ENCODE measurements at places on chromosomes 2 and 18. TPM values are rescaled to one million over a fixed set of nuclear protein-coding genes. Genes with fewer than 3 reads are reported as not detected.

BCL11A gene
- total RNA-seq, result not detected

FSHR gene
- total RNA-seq, result not detected

EGR4 gene
- not detected for total RNA-seq

DSG1 gene
- total RNA-seq, result not detected

LIMS3 gene
- 0.26 TPM for total RNA-seq

CDCA7 gene
- total RNA-seq, result 18.6 TPM

KRTCAP3 gene
- total RNA-seq, result not detected

EMX1 gene
- not detected for total RNA-seq

UGT1A7 gene
- not detected for total RNA-seq

INPP5D gene
- not detected for total RNA-seq

PDE11A gene
- 0.25 TPM for total RNA-seq

DNA sequence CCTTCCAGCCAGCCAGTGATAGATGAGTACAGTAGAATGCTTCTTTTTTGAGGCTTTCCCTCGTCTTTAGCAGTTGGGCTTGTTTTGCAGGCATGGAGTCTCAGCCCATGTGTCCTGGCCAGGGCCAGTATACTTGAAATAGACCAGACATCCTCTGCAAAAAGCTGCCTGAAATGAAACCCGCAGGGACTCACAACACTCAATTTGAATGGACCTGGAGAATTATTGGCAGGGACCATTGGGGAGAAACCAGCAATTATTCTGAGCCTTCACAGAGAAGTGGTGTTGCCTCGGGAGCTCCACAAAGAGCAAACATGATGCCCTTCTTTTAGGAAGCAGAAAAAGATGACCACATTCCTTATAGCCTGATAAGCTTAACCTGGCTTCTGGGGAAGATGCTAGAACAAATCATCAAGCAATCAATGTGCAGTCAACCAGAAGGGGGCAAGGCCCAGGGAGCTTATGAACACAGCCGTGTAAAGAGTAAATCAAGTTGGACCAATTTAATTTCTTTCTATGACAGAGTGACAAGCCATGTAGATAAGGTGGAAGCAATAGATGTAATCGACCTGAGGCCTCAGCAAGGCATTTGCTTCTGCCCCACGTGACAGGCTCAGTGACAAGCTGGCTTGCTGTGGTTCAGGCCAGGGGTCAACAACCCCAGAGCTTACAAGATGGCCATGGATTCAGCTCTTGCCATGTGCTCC lies 42.1 kb downstream of the BOD1L2 start:
- DNase-seq, result no peak

DNA sequence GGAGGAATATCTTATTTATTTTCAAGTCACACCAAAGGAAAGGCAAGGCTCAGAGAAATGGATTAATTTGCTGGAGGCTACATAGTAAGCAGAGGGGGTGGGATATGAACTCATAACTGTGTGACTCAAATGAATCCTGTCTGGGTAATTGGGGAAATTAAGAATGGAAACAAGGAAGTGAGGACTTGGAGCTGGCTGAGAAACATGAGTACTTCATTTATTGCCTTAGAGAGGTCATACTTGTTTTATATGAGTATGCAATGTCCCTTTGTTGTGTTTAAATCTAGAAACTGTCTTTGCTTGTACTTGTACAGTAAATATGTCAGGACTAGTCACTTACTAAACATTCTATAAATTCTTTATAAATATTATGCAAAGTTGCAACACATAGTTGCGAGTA lies 2166.7 kb upstream of the PIK3C3 start:
- no peak for DNase-seq

DNA sequence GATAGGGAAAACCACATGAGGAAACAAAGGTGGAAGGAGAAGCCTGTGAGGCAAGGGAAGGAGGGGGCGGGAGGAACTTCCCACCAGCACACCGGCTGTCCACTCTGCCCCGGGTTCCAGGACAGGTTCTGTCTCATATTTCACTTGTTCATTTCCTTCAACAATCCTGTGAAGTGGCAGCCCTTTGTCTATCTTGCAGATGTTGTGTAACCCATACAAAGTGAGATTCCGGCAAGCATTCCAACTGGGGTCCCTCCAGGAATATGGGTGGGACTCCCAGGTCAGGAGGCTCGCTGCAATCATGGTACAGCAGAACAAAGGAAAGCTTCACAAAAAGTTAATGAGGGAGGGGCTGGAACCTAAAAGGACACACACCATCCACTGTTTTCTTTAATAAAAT lies 271.3 kb upstream of the PXDN start:
- no peak for DNase-seq

GRCh38 chr2:197079414-197079813 lies 152.9 kb upstream of the PGAP1 start:
- DNase-seq, result no peak

- DNase-seq, result no peak
These were observed 42.5 kb downstream of the ADD2 start for GRCh38 chr2:70725505-70725904.

DNA sequence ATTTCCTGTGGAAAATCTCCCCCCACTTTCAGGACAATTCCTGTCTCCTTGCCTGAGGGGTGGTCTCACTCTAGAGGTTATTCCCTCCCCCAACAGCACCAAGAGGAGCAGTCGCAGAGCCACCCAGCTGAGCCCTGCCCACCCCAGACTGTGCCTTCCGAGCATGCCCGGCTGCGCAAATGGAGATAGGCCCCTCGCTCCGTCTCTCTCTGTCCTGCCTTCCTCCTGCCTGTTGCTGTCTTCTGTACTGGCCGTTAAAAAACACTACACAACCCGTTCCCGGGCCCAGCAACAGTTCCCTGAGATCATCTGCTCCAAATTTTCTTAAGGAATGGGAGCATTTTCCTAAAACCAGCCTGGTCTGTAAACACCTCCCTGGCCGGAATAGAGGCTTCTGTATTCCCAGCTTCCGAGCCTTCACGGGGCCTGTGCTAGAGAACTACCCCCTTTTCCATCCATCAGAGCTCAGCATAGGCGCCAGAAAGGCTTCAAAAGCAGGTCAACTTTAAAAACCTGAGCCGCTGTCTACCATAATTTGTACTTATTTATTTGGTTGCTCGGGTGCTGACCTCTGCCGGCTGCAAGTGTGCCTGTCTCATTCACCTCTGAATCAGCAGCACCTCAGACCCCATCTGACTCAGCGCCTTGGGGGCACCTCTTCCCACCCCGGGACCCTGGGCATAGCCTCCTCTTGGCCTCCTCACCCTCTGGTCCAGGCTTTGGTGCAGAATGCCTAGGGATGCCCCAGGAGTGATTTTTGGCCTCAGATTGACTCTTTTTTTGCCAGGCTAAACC lies 159.4 kb downstream of the PXDN start:
- peak; percentile 64 for DNase-seq

DNA sequence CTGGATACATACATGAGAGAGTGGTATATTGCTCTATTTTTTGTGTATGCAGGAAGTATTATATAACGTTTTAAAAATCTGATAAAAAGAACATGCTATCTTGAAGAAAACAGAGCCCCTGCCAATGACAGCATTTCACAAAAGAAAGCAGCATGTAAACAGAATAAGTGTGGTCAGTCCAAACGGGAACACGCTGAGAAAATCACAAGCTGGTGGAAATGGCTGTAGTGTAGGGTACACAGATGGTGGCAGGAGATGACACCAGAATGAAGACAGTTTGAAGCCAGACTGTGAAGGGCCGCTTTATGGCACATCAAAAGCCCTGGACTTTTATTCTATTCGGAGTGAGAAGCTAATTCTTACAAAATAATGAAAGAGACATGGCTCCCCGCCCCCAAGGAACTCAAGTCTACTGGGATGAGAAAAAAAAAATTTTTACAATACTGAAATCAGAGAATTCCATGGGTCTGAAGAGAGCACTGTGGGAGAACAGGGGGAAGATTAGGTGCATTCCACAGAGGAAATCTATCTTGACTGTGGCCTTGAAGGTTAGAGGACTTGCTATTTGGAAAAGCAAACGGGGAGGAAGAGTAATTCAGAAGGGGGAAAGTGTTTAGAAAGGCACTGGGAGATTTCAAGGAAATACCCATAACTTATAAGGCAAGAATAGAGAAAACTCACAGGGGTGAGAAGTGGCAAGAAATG lies 217.7 kb upstream of the SMAD7 start:
- DNase-seq, result no peak

DNA sequence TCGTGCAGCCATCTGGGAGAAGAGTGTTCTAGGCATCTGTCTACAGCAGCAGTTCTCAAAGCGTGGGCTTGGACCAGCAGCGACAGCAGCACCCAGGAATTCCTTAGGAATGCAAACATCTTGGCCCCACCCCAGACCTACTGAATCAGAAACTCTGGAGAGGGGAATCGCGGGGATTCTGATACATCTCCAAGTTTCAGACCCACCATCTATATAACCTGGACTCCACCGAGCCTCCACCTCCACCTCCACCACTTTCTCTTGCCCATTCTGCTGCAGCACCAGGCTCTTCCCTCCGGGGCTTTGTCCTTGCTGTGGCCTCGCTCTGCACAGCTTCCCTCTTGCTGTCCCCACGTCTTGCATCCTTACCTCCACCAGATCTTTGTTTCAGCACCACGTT lies 256.4 kb downstream of the BCL2 start:
- DNase-seq, result peak; percentile 54

DNA sequence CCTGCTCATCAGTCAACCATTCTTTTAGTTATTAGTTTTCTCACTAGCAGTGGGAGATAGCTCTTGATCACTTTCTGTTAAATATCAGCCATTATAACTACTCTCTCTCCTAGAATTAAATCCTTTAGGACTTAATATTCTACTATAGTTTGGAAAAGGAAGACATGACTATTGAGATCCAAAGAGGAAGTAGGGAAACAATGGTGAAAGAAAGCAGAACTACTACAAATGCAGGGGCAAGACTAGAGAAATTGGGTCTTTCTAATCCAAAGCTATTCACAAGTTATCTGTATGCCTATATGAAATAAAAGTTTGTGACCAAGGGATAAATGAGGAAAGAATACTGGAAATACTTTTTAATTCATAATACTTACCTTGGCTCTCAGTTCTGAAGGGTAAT lies 65.1 kb downstream of the SRBD1 start:
- DNase-seq, result no peak

DNA sequence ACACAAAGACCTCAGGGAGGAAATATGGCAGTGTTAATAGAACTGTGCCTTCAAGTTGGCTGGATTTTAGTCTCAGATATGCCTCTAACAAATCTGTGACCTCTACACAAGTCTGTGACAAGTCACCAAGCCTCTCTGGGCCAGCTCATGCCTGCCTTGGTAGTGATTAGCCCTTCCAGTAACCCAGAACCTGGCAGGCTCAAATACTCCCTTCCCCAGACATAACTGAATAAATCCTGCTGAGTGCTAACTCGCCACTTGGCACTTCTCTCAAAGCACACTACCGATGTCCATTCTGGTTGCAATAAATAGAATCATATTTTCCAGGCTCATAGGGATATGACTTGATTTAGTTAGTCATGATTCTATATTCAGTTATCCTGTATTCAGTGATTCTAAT lies 15.3 kb upstream of the THSD7B start:
- DNase-seq, result no peak

- DNase-seq, result peak; percentile 33
These were observed 78.5 kb upstream of the STK17B start for GRCh38 chr2:196249860-196250259.

DNA sequence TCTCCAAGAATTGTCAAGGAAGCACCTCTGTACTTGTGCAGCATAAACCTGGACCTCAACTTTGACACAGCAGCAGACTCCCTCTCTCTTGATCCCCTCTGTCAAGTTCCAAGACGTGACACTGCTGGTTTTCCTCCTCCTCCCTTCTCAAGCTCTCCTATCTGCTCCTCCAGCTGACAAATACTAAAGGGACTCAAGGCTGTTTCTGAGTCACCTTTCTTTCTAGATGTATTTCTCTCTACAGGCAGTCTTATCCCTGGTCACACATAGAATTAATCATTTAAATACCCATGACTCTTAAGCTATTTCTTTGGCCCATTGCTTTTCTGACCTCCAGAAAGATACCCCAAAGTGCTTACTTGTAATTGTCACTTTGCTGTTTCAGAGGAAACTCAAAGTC lies 53.5 kb downstream of the SEPTIN10 start:
- DNase-seq, result no peak

DNA sequence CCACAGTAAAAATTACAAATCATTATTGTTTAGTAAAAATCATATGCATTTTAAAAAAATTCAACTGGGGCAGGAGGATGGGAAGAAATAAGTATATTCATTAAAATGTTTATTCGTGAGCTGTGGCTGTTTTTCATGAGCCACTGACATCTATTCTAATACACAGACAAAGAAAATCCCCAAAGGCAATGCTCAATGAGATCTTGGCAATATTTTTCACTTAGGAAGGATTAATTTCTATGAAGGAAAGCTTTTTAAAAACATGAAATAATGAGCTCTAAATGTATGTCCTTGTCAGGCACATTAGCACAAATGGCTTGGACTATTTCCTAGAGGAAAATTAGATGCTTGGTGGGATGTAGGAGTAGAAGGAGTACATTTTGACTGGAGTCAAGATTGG lies 262.0 kb upstream of the MMADHC start:
- DNase-seq, result no peak

- peak; percentile 58 for DNase-seq
These were observed 215.1 kb upstream of the TRIB2 start for GRCh38 chr2:12501469-12502158.

DNA sequence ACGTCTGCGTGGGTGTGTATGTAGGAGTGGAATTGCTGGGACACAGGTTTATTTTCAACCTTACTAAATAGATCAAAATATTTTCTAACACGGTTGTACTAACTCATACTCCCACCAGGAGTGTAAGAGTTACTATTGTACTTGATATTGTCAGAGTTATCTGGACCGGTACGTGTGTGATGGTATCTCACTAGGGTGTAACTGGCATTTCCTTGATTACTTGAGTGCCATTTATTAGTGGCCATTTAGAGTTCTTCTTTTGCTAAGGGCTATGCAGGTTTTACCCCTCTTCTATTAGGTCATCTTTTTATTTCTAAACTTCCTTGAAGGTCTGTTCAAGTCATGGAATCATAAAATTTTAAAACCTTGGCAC lies 33.5 kb downstream of the CENPO start:
- DNase-seq, result no peak
